NCI-H187 (cell line): ENCODE measurements at places on chromosomes 5 and 9.

DNA sequence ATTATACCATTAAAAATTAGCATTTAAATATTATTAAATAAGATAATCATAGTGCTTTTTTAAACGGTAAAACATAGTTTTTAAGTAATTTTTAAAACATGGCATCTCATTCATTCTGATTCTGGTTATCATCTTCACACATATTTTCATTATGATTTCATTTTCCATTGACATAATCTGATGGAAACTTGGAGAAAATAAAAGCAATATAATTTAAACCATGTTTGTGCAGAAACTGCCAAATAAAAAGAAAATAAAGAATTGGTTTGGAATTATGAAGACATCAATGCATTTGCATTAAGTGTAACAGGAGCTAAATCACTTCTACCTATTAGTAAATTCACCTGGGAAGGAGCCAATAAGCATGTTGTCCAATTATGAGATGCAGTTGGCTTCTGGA is 490.1 kb upstream of the CD180 start:
- no peak for DNase-seq

DNA sequence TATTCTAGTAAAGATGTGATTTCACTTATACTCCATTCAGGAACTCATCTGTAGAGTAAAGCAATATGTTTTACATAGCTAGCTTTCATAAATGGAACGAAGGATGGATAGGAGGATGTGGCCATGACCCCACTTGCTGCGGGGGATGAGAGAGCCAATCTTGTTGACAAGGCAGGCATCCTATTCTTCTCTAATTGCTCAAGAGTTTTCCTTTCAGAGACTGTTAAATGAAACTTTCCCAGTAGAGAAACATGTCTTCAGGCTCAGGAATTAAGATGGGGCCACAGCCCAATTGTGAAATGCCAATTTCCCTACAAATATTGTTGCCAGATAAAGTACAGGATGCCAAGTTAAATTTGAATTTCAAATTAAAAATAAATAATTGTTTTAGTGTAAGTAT is 196.2 kb upstream of the TUT7 start:
- no peak for DNase-seq

- DNase-seq, result peak; percentile 9
These were observed 287.8 kb downstream of the TLR4 start for GRCh38 chr9:117992006-117992405.

GRCh38 chr9:92887880-92888338 is 10.1 kb upstream of the ZNF484 start:
- DNase-seq, result no peak

- DNase-seq, result no peak
These were observed 48.6 kb upstream of the SLCO6A1 start for GRCh38 chr5:102547141-102548035.

DNA sequence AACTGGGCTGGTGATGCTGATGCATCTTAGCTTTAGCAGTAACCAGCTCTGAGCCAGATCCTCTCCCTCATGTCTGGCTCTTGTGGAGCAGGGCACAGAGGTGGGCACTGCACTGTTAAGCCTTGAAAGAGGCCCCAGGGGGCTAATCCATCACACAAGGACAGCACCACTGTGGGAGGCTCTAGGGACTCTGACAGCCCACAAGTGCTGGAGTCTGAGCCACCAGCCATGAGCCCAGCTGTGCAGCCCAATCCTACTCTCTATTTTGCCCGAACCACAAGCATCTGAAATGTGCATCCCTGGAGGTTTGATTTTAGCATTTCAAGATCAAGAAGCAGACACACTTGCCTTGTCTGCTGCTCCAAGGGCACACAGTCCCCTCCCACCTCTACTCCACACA is 407.1 kb upstream of the TRPC7 start:
- DNase-seq, result peak; percentile 8

DNA sequence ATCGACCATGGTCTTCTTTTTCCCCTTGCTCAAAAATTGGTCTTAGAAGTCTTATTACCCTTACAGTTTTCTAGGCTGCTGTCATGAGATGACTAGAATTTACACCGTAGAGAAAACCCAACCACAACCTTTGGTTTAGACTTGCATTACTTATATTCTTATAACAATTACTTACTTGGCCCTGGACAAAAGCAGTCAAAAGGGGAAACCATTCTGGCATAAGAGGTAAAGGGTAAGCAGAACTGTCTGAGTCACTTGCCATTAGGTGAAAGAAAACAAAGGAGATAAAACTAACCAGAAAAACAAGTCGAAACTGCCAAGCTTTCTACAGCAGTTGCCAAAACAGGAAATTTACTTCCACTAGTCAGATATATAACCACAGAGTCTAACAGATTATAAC is 17.9 kb downstream of the TMEM245 start:
- no peak for DNase-seq

DNA sequence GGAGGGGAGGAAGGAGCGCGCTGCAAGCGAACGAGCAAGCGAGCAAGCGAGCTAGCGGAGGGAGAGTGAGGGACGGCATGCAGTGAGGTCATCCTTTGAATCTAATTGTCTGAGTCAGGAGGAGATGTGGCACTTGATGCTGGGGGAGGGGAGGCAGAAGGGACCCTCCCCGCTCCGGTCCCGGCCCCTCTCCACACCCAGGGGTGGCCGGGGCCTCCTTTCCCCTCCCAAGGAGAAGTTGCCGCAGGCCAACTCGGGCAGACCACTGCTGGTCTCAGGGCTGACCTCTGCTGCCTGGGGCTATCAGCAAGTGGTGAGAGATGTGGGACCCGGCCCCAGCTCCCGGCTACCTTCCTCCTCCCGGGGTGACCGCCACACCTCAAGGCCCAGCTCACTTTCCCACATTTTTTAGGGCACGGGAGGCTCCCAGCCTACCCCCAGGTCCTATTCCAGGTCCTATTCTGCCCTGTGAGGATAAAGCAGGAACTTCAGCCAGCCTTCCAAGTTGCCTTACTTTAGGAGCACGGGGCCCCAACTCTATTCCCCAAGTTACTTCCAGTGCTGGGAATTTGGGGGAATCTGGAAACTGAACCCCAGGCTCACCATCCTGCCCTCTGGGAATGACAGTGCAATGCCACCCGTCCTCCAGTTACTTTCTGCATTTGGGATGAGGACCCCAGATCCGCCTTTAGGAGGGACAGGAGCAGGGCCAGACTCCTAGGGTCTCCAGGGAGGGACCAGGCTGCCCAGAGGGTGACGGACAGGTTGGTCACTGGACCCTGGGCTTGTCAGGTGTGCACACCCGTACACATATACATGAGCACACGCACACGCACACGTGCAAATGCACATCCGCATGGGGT is 11.1 kb downstream of the CNTFR start:
- no peak for DNase-seq
